Fibroblast of skin of scalp (primary cell): ENCODE measurements at places on chromosomes 3 and 15.

GRCh38 chr3:110767838-110768237, 303.8 kb upstream of the NECTIN3 start:
- no peak for DNase-seq

DNA sequence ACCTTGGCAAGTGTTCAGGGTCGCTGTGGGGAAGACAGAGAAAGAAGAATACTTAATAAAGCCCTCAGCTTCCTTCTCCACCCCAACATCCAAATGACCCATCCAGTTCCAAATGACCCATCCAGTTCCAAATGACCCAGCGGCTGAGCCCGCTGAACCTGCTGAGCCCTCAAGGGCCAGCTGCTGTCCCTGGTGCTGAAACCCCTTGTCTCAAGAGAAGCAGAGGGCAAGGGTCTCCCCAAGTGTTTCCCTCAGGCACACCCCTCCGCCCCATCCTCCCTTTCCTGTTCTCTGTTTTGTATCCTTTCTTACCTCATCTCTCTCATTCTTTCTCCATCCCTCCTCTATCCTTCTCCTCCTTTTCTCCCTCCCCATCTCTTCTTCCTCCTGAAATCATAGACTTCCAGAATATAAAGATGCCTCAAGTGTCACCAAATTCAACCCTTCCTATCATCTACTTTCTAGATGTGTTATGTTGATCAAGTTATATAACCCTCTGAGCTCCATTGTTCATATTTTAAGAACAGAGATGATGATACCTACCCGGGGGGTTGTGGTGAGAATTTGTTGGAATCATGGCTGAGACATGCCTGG, 29.0 kb downstream of the CCDC33 start:
- DNase-seq: peak; percentile 45

GRCh38 chr15:84151205-84151931, 84.2 kb upstream of the GOLGA6L4 start:
- DNase-seq: peak; percentile 31

- DNase-seq: no peak
Observed at GRCh38 chr15:85760531-85761371, 34.0 kb downstream of the KLHL25 start.

DNA sequence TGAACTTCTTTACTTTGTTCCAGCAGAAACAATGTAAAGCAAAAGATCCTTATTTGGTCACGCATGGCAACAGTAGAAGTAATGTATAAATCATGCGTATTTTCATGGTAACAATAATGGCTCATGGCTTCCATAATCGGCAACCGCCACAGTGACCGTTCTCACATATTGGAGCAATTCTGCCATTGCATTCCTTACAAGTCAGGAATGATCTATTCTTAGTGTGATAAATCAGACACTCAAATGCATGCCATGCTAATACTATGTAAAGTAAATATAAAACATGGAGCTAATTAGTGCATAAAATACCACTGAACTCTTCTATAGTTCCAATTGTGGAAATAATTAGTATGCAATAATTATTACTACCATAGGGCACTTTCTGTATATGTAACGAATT, 13.5 kb upstream of the CERS3 start:
- no peak for DNase-seq

DNA sequence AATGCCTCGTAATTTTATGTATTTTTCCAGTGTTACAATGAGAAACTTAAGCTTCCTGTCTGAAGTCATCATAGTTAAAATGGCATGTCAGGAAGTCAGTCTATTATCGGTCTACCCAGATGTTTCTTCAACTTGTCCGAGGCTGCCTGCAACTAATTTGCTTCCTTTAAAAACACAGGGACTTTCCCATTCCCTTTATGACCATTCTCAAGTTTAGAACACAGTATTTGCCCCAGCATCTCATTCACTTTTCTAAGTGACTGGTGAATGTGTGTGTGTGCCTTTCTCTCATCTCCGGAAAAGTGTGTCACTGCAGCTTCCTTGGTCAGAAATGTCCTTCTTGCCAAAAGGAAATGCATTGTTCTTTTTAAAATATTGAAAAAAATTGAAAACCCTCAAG, 466.6 kb downstream of the RAP2B start:
- no peak for DNase-seq

- no peak for DNase-seq
Observed at GRCh38 chr15:29316422-29316821, 46.8 kb upstream of the NSMCE3 start.

DNA sequence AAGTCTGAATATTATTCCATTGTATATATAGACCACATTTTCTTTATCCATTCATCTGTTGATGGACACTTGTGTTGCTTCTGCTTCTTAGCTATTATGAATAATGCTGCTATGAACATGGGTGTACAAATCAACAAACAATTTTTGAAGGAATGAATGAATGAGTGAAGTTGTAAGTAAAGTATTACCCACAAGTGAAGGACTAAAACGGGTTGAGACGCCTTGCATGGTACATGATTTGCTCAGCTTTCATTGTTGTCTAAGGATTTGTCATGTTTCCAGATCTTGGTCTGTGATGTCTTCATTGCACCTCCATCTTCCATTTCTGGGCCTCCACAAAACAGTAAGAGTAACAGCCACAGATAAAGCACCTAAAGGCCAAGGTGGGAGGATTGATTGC, 20.5 kb downstream of the IFT122 start:
- no peak for DNase-seq

DNA sequence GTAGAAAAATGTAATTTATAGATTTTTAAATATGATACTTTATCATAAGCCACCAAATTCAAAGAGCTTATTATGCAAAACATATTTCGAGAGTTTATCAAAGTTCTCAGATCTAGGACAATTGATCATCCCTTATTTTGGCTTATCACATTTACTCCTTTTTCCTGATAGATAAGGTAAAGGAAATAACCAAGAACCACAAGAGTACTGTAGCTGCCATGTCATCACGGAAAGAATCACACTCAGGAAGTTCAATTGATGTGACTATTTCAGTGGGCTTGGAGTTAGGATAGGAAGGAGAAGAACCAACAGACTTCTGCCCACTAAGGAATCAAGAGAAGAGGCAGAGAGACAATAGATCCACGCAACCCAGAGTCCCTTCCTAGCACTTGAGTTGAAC, 142.7 kb upstream of the TMCO5A start:
- no peak for DNase-seq

DNA sequence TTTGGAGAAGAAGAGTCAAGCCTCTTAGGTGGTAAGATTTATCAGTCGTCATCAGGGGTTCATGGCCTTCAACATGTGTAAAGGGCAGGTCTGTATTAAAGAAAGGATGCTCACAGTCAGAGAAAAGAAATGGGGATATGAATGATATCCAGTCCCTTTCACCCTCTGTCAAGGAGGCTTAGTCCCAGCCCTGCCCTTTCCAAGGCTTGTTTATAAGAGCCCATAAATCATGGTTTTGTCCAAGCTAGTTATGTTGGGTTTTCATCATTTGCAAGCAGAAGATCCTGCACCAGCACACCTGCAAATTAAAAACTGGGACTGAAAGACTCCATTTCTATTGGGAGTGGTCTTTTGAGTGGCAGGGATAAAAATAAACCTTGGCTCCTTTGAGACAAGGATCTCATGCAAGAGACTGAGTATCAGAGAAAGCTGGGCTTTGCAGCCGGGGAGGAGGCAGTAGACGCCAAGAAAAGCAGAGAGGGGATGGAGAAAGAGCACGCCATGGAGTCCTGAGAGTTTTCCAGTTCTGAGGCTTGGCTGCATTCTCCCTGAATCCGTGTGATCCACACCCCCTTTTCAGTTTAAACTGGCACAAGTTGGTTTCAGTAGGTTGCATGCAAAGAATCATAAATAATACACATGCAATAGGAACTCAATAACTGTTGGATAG, 12.6 kb upstream of the PDIA5 start:
- DNase-seq: peak; percentile 50

DNA sequence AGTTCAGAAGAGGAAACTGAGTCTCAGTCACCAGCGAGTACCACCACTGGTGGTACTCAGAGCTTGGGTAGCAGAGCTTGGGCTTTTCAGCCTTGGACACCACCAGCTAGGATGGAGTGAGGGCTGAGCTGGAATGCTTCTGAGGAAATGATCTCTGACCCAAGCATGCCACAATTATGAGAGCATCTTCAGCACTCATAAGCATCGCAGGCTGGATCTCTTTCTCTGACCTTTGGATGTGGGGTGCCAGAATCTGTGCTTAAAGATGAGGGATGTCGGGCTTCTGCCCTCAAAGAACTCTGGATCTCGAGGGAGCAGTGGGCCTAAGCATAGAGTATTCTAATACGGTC, 36.4 kb downstream of the ZNF710 start:
- peak; percentile 46 for DNase-seq

DNA sequence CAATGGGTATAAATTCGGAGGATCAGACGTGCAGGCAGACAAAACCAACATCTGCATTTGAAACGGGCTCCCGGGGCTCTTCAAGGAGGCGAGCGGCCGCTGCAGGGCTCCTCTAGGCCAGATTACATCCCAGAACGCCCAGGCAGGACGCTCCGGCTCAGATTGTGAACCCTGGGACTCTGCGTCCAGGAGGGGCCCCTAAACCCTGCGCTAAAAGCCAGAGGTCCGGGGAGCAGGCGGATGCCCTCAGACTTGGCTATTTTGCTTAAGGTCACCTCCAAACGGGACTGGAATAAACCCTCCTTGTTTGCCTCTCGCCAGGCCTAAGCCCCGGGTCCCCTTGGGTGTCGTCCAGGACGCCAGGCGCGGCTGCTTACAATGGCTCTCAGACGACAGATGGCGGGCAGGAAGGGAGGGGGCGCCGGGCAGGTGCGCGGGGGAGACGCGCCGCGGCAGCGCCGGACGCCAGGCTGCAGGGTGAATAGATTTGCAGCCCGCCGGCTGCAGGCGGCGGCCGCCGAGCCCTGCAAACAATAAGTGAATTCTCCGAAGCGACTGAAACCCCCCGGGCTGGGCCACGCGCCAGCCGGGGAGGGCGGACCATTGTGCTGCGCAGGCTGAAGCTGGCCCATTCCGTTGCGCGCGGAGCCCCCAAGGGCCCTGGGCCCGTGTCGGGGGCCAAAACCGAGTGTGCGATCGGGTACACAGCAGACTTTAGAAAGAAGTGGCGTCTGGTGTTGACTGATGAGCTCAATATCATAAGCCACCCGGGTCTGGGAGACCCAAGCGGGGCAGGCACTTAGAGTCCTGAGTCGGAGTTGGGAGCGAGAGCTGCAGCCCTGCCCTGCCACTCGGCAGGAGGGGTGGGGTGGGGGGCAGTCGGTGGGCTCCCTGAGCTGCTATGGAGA, 32.3 kb upstream of the AMOTL2 start:
- DNase-seq: no peak

DNA sequence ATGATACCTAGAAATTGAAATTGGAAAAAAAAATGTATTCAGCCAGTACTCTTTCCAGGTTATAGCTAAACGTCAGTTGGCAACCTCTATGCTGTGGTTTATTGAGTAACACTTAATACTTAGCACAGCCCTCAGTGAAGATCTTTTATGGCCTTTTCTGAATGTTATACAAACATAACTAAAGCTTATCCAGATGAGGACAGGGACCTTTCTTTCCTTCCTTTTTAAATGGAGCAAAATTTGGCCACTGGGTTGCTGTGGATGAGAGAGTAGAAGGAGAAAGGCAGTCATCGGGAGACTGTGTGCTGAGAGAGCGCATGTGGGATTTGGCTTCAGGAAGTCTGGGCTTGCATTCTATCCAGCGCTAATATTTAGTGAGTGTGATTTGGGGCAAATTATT, 36.1 kb downstream of the IGF1R start:
- peak; percentile 48 for DNase-seq

DNA sequence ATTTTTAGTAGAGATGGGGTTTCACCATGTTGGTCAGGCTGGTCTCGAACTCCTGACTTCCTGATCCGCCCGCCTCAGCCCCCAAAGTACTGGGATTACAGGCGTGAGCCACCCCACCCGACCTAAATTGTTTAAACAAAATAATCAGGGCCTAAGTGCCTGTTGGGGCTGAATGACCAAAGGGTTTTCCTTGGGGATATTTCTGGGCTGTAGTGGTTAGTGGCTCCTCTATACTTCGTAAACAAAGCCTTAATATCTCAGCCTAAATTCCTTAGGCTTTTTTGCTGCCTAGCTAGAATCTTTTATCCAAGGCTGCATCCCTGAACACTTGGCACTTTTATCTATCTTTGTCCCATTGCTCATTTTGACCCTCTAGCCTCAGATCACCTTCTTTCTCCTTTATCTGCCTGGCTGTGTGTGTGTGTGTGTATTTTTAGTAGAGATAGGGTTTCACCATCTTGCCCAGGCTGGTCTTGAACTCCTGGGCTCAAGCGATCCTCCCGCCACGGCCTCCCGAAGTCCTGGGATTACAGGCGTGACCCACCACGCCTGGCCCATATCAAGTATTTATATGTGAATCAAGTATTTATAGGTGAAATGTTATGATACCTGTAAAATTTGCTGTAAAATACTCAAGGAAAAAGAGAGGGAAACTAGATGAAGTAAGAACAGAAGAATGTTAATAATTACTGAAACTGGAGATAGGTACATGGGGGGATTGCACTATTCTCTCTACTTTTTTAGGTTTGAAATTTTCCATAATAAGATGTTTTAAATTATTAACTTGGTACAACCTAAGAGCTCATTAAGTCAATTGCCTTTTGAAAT, 1.8 kb downstream of the NUSAP1 start:
- DNase-seq: no peak

- DNase-seq: no peak
Observed at GRCh38 chr15:58585693-58586443, 154.1 kb downstream of the LIPC start.

GRCh38 chr3:10792208-10792607, 23.8 kb upstream of the SLC6A11 start:
- no peak for DNase-seq

DNA sequence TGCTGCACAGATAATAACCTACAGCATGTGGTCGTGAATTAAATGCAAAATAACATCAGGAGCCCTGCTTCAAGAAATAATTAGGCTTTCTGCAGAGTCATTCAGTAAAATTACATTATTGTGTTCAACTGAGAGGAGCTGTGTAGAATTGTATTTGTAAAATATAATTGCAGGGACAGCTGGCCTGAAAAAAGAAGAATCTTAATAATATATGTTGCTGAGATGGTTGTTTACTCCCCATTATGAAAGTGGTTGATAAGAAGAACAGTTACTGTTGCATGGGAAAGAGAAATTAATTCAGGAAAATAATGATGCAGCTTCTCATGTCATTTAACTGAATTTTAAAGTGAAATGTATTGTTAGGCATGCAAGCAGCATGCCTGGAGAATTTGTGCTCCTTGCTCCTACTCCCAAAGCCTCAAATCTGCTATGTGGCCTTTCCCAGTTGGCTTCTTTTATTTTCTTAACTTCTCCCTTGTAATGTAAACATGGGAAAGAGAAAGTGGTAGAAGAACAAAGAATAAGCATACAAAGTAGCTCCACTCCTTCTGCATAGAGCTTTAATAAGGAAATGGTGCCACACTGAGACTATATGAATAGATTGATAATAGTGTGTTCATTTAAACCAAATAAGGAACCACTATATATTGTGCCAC, 100.1 kb downstream of the VGLL3 start:
- DNase-seq: peak; percentile 49

DNA sequence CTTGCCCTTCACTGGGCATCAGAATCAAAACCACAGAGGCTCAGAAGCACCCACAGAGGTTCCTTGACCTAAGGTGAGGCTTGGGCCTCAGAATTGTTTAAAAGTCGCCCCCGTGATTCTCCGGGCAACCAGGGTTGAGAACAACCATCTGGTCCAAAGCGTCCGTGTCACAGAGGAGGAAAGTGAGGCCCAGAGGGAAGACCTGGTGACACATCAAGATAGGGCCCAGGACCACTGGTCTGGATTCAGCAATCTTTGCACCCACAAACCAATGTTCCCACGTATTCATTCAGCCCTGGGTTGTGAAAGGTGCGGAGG, 272.6 kb downstream of the UACA start:
- DNase-seq: no peak
